ENCODE measurements at places on chromosomes 11 and 22.

DNA sequence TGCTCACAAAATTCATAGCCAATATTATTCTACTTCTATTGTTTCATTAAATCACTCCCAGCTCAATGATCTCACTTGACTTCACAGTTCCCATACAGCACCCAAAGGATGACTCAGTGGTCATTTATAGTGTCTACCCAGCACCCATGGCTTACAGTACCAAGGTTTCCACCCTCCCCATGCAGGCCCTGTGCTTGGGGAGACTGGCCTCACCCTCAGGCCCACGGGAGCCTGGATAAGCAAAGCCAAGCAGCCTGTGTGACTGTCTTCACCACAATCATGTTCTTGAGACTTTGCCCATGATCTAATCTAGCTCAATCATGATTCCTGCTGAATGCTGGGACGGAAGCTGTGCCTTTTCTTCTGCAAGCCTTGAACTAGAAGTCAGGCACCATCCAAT is 97.6 kb downstream of the SLC36A4 start:
- no peaks in the 10 kb centered on the region for H3K27me3 ChIP-seq
- H3K4me1 ChIP-seq = peaks cover 11% of the 10 kb centered on the region
- no peak overlapping the region for H3K4me3 ChIP-seq
- no peak overlapping the region for H3K27ac ChIP-seq

- H3K4me3 ChIP-seq = no peak overlapping the region
- no peak overlapping the region for H3K27ac ChIP-seq
- H3K4me1 ChIP-seq = peaks cover 19% of the 10 kb centered on the region
- peaks cover 2% of the 10 kb centered on the region for H3K36me3 ChIP-seq
- no peak for DNase-seq
- no peaks in the 10 kb centered on the region for H3K27me3 ChIP-seq
Measured at GRCh38 chr11:78373689-78374088, 43.9 kb downstream of the GAB2 start.

DNA sequence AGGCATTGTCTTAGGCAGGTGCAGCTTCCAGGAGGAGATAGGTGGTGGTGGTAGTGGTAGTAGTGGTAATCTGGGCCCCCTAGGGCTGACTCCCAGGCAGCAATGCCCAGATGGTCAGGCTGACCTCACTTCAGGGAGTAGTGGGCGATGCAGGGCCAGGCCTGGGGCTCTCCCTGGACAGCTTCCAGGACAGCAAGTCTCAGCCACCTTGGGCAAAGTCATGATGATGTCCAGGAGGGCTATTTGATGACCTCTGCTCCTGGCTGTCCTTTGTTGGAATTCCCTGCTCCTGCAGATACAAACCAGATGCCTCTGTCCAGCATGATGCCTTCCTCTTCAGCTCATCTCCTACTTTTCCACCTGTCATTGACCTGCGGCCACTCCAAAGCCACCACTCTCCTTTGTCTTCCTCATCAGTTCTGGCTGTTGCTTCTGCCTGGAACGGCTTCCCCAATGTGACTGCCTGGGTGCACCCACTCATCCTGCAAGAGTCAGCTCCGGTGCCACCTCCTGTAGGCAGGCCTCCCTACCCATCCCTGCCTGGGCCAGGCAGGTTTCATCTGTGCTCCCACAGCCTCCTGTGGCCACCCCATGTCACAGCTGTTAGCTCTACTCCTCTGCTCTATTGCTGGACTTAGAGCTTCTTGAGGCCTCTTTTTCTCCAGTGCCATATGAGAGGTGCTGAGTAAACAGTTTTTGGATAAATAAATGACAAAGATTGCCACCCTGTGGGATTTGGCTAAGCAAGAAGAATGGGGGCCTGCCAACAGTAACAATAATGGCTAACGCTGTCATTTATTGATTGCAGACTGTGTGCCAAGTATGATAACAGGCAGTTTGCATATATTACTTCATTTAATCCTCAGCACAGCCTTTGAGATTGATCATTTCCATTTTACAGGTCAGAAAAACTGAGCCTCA is 172.9 kb upstream of the NECTIN1 start:
- no peaks in the 10 kb centered on the region for H3K4me1 ChIP-seq
- peaks cover 48% of the 10 kb centered on the region for H3K27me3 ChIP-seq
- no peak overlapping the region for H3K27ac ChIP-seq
- no peak for DNase-seq
- no peaks in the 10 kb centered on the region for H3K36me3 ChIP-seq
- H3K4me3 ChIP-seq = no peak overlapping the region

GRCh38 chr11:93869830-93870229 is 19.4 kb upstream of the VSTM5 start:
- H3K4me1 ChIP-seq = no peaks in the 10 kb centered on the region
- H3K27ac ChIP-seq = no peak overlapping the region
- no peak overlapping the region for H3K4me3 ChIP-seq

DNA sequence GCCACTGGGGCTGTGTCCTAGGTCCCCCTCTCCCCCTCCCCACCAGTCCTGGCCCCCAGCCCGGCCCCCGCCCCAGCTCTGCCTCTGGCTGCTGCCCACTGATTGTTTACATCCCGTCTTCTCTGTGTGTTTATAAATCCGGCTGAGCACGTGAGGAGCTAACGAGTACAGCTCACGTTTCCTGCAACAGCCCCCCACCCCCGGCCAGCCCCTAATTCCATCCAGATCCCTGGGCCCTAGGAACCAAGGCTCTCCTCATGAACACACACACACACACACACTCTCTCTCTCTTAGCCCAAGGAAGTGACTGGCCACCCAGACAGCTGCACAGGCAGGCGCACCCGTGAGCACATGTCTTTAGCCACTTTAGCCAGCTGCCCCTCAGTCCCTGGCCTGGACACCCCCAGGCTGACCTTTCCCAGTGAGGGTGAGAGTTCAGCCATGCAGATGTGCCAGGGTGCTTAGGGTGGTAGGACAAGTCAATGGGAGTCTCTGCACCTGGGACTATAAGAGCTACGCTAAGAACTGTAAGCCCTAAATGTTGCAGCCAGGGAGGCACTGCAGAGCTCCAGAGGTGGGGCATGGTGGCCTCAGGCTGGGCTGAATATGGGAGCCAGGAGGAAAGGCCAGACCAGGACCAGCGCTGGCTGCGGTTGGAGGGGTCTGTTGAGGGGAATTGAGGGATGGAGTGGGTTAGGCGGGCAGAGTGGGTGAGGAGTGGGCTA is 2.9 kb downstream of the CLCF1 start:
- peaks cover 5% of the 10 kb centered on the region for H3K36me3 ChIP-seq
- H3K27ac ChIP-seq = peak overlapping the region; percentile 39
- no peak overlapping the region for H3K4me3 ChIP-seq
- H3K27me3 ChIP-seq = no peaks in the 10 kb centered on the region
- no peak for DNase-seq
- peaks cover 61% of the 10 kb centered on the region for H3K4me1 ChIP-seq

DNA sequence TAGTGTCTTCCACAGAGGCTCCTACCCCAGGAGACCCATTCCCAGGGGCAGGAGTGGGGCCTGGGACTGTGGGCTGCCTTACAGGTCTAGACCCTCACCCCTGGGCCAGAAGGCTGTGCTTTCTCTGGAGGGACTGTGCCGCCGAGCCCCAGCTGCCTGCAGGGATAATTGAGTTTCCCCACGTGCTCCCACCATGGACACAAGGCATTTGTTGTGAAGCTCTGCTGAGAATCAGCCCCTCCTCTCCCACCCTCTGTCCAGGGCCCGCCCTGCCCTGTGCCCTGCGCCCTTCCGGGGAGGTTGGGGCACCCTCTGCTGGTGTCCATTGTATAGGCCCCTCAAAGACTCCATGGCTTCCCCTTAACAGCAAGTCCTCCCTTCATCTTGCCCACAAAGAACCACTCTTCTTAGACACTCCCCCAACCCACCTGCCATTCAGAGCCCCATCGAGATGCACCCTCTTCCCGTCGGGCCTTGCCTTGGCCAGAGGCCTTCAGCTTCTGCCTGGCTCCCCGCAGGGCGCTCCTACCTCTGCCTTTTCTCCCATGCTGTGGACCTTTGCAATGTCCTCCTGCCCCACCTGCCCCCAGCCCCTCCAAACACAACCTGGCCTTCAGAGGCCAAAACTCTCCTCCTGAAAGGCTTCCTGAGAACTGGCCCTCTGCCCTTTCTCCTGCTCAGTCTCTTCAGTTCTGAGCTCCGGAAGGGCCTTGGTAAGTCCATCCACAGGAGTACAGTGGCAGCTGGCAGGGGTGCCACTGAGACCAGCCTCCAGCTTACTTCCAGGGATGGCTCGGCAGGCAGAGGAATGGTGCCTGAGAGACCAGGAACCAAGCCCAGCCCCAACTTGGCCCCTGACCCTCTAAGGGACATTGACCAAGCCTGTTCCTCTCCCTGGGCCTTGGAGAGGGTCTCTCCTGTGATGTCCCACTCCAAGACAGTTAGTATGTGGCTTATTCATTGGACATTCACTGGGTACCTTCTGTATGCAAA is 22.4 kb downstream of the DUSP8 start:
- H3K4me3 ChIP-seq = no peak overlapping the region
- H3K4me1 ChIP-seq = peaks cover 26% of the 10 kb centered on the region
- DNase-seq = no peak
- H3K27me3 ChIP-seq = peaks cover 4% of the 10 kb centered on the region
- H3K27ac ChIP-seq = peak overlapping the region; percentile 66
- H3K36me3 ChIP-seq = no peaks in the 10 kb centered on the region

All from chondrocyte (in vitro differentiated cells).